ENCODE measurements at places on chromosomes 4 and X.

GRCh38 chr4:793941-794621 is 31.8 kb downstream of the CPLX1 start:
- H3K4me3 ChIP-seq = peak overlapping the region; percentile 56
- DNase-seq = no peak
- H3K27ac ChIP-seq = no peak overlapping the region
- H3K27me3 ChIP-seq = peaks cover 38% of the 10 kb centered on the region

DNA sequence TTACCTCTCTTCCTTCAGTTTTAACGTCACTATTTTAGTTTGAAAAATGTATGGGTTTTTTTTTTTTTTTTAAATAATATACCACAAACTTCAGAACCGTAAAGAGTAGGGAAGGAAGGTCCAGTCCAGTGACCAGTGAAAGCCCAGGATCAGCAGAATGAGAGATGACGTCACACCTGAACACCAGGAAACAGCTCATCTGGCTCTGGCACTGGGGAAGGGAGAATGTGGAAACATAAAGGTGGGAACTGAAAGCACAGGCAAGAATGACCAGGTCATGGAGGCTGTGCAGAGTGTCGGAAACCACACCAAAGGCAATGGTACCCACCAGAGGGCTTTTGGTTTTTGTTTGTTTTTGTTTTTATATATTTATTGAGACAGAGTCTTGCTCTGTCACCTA is 141.2 kb downstream of the DHX15 start:
- H3K27ac ChIP-seq = no peak overlapping the region
- no peaks in the 10 kb centered on the region for H3K4me1 ChIP-seq
- DNase-seq = no peak
- H3K36me3 ChIP-seq = no peaks in the 10 kb centered on the region

DNA sequence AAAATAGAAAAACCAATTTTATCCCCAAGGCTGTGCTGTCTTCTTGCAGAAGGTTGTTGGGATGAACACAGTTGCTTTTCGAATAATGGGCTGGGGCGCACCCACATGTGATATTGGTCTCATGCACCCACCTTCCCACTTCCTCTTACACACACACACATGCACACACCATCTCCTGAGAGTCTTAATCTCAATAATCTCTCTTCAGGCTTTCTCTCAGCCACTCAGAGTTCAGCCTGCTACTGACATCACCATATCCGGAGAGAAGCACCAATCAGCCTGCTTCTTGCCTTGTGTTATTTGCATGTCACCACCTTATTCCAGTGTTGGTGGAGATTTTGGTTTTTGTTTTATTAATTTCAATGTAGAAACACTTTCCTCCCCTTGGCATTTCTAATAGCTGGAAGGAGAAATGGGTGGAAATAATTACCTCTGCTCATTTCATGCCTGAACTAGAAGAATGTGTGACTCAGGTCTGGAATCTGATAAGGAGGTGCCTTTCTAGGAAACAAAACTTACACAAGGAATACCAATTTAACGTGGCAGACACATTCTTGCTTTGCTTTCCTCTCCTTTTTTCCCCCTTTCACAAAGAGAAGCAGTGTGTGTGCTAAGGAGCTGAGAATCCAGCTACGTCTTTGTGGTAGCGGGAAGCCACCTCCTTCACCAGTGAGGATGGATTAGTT is 400.2 kb downstream of the MID1IP1 start:
- H3K27me3 ChIP-seq = peaks cover 16% of the 10 kb centered on the region
- peaks cover 12% of the 10 kb centered on the region for H3K4me1 ChIP-seq
- H3K27ac ChIP-seq = no peak overlapping the region

DNA sequence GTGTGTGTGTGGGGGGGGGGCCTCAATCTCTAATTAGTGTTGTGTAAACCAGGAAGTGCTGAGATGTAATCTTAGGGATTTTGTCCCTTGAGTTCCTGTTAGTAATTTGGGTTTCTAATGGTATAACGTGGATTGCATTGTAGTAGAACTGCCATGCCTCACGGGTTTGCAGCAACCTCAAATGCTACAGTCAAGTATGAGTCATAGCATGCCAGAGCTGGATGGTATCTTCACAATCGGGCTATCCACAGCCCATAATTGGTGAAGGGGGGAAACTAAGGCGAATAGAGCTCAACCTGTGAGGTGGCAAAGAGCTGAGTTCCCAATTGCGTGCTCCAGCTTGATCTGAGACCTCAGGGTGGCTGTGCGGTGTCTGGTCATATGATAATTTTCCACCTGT is 2.2 kb upstream of the FMR1NB start:
- H3K4me1 ChIP-seq = no peaks in the 10 kb centered on the region
- no peak overlapping the region for H3K4me3 ChIP-seq
- no peaks in the 10 kb centered on the region for H3K36me3 ChIP-seq
- no peaks in the 10 kb centered on the region for H3K27me3 ChIP-seq
- H3K27ac ChIP-seq = no peak overlapping the region
- DNase-seq = no peak

DNA sequence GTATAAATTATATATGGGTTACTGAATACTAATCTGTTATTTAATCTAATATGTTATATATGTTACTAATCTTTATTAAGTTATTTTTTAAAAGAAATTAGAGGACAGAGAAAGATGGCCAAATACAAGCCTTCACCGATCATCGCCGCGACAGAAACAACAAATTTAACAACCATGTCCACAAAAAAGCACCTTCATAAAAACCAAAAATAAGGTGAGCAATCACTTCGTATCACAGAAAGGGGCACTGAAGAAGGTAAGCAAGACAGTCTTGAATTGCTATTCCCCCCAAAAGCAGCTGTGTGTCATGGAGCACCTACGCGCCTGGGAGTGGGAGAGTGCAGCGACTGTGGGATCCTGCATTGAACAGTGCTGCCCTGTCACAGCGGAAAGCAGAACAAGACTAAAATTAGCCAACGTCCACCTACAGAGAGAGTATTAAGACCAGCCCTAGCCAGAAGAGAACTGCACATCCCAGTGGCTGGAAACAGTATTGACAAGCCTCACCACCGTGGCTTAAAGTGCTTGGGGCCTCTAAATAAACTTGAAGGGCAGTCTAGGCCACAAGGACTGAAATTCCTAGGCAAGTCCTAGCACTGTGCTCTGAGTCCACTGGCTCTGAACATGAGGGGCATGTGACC is 38.5 kb downstream of the LRBA start:
- no peak overlapping the region for H3K4me3 ChIP-seq
- no peak for DNase-seq
- H3K4me1 ChIP-seq = peaks cover 85% of the 10 kb centered on the region

- H3K4me3 ChIP-seq = peak overlapping the region; percentile 92
- H3K36me3 ChIP-seq = peaks cover 15% of the 10 kb centered on the region
- H3K4me1 ChIP-seq = peaks cover 47% of the 10 kb centered on the region
- no peak overlapping the region for H3K27ac ChIP-seq
These were observed 3.3 kb upstream of the PDGFRA start for GRCh38 chr4:54225598-54226403.

- no peaks in the 10 kb centered on the region for H3K36me3 ChIP-seq
- no peaks in the 10 kb centered on the region for H3K4me1 ChIP-seq
- H3K27me3 ChIP-seq = no peaks in the 10 kb centered on the region
- H3K27ac ChIP-seq = no peak overlapping the region
- DNase-seq = no peak
- no peak overlapping the region for H3K4me3 ChIP-seq
These were observed 752.3 kb upstream of the NDST4 start for GRCh38 chr4:115865736-115866135.

DNA sequence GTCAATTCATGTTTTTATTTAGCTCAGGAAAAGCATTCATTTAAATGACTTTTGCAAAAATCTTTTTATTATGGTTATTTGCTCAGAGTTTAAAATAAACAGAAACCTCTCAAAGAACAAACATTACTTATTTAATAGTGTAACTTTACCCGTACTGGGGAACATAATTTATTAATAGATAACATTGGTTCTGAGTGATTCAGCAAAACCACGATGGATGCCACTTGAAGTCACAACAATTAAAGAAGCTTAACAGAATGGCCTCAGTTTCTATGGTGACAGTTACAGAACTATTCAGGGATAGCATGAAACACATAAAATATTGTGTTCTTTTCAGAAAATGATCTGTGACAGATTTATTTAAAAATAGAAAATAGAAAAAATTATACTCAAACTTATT is 368.7 kb downstream of the CCSER1 start:
- no peaks in the 10 kb centered on the region for H3K4me1 ChIP-seq
- no peak for DNase-seq
- no peaks in the 10 kb centered on the region for H3K27me3 ChIP-seq

DNA sequence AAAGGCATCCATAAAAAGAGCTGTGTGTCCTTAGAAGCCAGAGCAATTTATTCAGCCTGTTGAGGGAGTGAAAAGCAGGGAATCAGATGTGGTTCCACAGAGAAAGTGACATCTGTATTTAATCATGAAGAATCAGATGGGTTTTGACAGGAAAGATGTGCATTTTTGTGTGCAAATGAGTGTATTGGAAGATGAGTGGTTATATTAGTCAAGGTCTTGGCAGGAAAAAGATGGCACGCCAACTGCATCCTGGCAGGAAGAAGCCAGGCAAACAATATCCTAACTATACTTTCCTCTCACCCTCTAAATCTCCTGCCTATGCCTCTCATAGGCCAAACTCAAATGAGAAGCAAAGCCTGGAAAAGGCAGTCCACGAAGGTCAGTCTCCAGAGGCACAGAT is 59.1 kb downstream of the SCFD2 start:
- no peak overlapping the region for H3K27ac ChIP-seq
- peaks cover 45% of the 10 kb centered on the region for H3K36me3 ChIP-seq
- DNase-seq = no peak
- no peaks in the 10 kb centered on the region for H3K27me3 ChIP-seq
- H3K4me1 ChIP-seq = peaks cover 13% of the 10 kb centered on the region

- no peak overlapping the region for H3K4me3 ChIP-seq
- H3K27ac ChIP-seq = no peak overlapping the region
- no peak for DNase-seq
- H3K27me3 ChIP-seq = no peaks in the 10 kb centered on the region
- peaks cover 7% of the 10 kb centered on the region for H3K36me3 ChIP-seq
- peaks cover 8% of the 10 kb centered on the region for H3K4me1 ChIP-seq
These were observed 119.7 kb downstream of the NFKB1 start for GRCh38 chr4:102620697-102621497.

DNA sequence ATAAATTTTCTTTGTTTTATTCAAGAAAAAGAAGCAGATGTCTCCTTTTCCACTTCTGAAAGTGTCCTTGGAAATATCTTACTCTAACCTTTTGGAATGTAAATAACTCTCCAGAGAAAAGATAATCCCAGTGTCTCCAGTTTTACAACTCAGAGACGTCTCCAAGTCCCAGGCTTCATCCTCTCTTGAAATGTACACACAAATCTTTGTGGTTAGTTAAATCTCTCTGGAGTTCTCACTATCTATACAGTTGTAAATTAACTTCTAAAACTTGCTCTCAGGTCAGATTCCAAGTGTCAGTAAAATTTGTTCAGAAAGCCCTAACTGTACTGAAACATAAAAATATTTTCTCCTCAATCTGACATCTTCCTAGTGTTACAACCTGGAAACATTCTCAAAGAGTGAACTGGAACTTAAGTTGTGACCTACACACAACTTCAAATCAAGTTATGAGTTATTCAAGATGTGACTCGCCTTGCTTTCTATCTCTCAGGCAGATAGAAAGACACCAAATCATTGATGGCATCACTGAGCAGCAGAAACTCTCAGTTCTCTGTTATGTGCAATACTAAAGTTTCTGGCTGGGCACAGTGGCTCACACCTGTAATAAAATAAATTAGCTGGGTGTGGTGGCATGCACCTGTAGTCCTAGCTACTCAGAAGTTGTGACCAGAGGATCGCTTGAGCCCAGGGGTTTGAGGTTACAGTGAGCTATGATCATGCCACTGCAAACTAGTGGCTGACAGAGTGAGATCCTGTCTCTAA is 284.2 kb downstream of the RCHY1 start:
- H3K36me3 ChIP-seq = no peaks in the 10 kb centered on the region
- no peak overlapping the region for H3K4me3 ChIP-seq
- no peak for DNase-seq
- H3K27ac ChIP-seq = no peak overlapping the region

- no peaks in the 10 kb centered on the region for H3K27me3 ChIP-seq
- no peaks in the 10 kb centered on the region for H3K4me1 ChIP-seq
- no peak overlapping the region for H3K4me3 ChIP-seq
- no peak for DNase-seq
- no peaks in the 10 kb centered on the region for H3K36me3 ChIP-seq
These were observed 664.2 kb downstream of the ADGRL3 start for GRCh38 chr4:61864286-61864685.

- no peak overlapping the region for H3K27ac ChIP-seq
- no peak for DNase-seq
- no peaks in the 10 kb centered on the region for H3K4me1 ChIP-seq
- no peaks in the 10 kb centered on the region for H3K36me3 ChIP-seq
These were observed 26.6 kb upstream of the MAML3 start for GRCh38 chr4:140180577-140180976.

GRCh38 chr4:148405161-148405893 is 36.9 kb downstream of the NR3C2 start:
- H3K36me3 ChIP-seq = no peaks in the 10 kb centered on the region
- DNase-seq = no peak
- H3K27ac ChIP-seq = no peak overlapping the region

DNA sequence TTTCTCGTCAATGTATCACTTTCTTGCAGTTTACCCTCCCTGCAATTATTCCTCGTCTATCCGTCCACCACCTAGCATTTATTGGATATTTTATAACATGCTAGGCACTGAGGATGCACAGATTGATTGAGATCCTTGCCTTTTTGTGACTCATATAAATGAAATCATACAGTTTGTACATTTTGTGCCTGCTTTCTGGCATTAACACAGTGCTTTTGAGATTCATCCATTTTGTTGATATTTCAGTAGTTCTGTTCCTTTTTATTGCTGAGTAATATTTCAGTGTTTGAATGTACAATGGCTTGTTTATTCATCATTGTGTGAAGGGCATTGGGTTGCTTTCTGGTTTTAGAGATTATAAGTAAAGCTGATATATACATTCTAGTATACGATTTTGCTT is 841 bp downstream of the TBC1D19 start:
- H3K27ac ChIP-seq = peak overlapping the region; percentile 78
- peaks cover 19% of the 10 kb centered on the region for H3K4me1 ChIP-seq
- H3K36me3 ChIP-seq = no peaks in the 10 kb centered on the region

GRCh38 chr4:2942532-2943363 is 20.5 kb downstream of the NOP14 start:
- no peaks in the 10 kb centered on the region for H3K27me3 ChIP-seq
- H3K27ac ChIP-seq = peak overlapping the region; percentile 34
- no peak for DNase-seq

DNA sequence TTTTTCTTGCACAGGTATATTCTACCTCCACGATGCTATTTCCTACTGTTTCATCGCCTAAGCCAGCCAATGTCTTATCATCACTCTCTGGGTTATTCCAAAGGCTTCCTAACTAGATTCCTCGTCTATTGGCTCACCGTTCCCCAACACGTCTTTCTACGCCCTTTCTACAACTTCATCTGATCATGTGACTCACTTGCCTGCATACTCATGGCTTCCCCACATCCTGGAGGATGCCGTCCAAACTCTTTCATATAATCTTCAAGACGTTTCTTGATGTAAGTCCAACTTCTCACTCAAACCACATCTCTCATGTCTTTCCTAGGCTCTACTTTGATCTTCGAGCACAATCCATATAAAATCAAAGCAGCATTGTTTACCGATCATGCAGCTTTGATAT is 322.0 kb upstream of the PPARGC1A start:
- DNase-seq = no peak
- no peaks in the 10 kb centered on the region for H3K27me3 ChIP-seq
- no peak overlapping the region for H3K27ac ChIP-seq
